ENCODE measurements at places on chromosomes 1 and 21.
A peak's percentile ranks its signal among the peaks of the same experiment; 100 is the strongest.

DNA sequence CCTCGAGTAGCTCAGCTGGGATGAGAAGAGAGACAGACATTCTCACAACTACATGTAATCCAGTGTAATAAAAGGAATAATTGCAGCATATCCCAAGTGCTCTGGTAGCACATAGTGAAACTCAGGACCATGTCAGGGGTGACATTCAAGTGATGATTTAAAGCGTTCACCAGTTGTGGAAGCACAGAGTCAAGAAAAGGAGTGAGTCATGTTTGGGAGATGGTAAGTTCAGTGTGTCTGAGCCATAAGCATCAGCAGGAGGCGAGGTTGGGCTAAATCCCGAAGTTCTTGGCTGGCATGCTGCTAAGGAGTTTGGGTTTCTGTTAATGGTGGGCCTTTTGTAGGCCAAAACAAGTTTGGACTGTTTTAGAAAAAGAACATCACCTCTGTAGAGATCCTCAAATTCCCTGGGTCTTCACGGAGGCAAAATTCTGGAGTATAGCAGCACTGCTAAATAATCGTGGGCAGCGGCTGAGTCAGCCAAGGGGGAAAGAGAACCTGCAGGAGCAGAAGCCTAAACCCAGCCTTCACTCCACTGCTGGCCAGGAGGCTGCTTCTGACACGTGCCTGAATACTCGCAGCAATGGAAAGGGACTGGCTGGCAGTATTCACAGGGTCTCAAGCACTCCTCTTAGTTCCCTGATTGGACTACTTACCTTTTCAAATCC is 7.2 kb upstream of the NHLH1 start:
- no peak for DNase-seq

GRCh38 chr21:24861471-24861870 is 745.8 kb downstream of the MRPL39 start:
- no peak for DNase-seq

- DNase-seq = no peak
Observed at GRCh38 chr21:42575111-42575510, 61.5 kb downstream of the SLC37A1 start.

GRCh38 chr1:227774051-227774731 is 39.0 kb downstream of the SNAP47 start:
- no peak for DNase-seq

GRCh38 chr1:12326986-12327385 is 97.2 kb downstream of the VPS13D start:
- no peak for DNase-seq

GRCh38 chr1:152392909-152393308 is 21.2 kb downstream of the CRNN start:
- no peak for DNase-seq

- DNase-seq = no peak
Observed at GRCh38 chr1:18452550-18452949, 28.2 kb upstream of the KLHDC7A start.

GRCh38 chr21:34820051-34820450 is 151.3 kb downstream of the CLIC6 start:
- no peak for DNase-seq

- DNase-seq = no peak
Observed at GRCh38 chr1:11488201-11488770, 9.3 kb downstream of the DISP3 start.

DNA sequence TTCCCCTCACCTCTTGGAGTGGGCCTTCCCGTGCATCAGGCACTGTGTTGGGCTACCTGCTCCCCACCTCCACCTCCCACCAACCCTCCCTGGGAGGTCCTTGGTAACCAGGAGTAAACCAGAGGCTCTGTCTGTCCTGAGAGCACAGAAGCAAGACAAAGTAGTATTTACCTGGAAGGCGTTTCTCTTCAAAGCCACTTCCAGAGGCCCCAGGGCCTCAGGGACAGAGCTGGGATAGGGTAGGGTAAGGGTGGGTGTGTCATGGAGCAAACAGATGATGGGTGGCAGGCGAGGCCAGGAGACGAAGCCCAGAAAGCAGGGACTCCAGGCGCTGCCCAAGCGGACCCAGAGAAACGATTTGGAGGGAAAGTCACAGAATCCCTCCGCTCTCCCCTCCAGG is 77.2 kb upstream of the TARDBP start:
- DNase-seq = no peak

- no peak for DNase-seq
Observed at GRCh38 chr1:204455063-204455830, 39.4 kb downstream of the PIK3C2B start.

GRCh38 chr1:59703918-59704378 is 110.8 kb upstream of the HOOK1 start:
- DNase-seq = no peak

- no peak for DNase-seq
Observed at GRCh38 chr1:94384485-94385265, 33.5 kb upstream of the ABCD3 start.

DNA sequence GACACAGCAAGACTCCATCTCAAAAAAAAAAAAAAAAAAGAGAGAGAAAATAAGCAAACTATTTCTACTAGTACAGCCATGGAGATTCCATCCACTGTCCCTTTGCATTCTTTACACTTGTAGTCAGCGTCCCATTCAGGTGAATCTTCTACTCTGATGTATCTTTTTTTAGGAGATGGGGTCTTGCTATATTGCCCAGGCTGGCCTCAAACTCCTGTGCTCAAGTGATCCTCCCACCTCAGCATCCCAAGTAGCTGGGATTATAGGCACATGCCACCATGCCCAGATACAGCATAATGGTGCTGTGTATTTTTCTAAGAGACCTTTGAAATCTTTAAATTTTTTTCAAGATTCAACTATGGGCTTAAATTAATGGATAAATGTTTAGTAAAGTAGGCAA is 8.1 kb upstream of the CENPL start:
- no peak for DNase-seq

DNA sequence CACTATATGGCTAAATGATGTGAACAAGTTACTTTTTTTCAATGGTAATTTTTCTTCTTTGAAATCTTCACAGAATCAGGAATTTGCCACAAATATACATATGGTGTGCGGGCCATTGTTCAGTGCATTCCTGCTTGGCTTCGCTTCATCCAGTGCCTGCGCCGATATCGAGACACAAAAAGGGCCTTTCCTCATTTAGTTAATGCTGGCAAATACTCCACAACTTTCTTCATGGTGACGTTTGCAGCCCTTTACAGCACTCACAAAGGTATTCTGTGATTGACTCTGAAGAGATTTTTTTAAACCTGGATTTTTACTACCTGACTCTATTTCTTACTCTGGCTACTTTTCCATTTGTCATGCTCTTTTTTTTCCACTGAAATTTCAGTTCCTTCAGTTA is 76.2 kb upstream of the KIAA1614 start:
- DNase-seq = no peak

- DNase-seq = no peak
Observed at GRCh38 chr1:154807048-154807591, 63.0 kb downstream of the KCNN3 start.

- no peak for DNase-seq
Observed at GRCh38 chr1:162905174-162906158, 44.5 kb upstream of the CCDC190 start.

DNA sequence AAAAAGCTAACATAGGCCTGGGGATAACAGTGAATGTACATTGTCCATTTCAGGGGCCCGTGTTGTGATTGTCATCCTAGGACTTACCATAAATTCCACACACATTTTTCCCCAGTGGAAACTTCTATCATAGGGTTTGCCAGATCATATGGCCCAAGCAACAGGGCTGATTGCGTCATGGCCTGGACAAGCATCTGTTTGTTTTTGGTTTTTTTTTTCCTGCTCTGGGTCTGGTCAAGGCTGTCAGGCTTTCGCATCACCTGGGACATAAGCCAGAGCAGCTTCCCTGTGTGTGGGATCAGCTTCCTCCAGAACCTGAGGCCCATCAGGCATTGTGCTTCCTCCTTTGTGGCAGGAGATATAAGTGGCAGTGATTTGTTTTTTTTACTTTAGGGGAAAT is 598.5 kb upstream of the USP24 start:
- DNase-seq = no peak

DNA sequence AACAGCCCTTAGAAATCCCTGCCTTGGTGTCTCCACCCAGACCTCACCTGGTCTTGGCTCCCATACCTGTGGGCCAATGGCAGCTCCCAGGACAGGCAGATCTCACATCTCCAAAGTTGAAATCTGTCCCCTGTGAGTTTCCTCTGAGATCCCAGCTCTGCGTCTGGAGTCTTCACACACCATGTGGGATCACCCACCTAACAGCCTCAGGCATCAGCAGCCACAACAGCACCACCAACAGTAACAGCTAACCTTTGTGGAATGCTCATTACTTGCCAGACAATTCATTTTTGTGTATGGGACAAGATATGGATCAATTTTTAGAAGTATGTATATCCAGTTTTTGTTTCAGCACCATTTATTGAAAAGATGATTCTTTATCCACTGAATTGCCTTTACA is 523.2 kb downstream of the MATN1 start:
- no peak for DNase-seq

DNA sequence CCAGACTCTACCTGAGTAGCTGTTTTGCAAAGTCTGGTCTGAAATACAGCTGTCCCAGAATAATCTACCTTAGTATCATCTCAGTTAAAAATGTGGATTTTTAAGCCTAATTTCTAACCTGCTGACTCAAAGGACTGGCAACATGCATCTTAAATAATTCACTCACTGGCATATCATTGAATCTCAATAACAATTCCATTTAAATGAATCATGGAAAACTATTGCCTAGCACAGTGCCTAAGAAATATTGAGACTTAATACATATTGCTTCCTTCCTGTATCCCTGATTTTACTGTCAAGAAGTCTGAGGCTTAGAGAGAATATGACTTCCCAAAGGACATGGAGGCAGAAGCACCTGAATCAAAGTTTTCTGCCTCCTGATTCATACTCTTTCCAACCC is 3.1 kb downstream of the CCDC190 start:
- no peak for DNase-seq

GRCh38 chr1:30087465-30087864 is 635.9 kb downstream of the MATN1 start:
- no peak for DNase-seq

DNA sequence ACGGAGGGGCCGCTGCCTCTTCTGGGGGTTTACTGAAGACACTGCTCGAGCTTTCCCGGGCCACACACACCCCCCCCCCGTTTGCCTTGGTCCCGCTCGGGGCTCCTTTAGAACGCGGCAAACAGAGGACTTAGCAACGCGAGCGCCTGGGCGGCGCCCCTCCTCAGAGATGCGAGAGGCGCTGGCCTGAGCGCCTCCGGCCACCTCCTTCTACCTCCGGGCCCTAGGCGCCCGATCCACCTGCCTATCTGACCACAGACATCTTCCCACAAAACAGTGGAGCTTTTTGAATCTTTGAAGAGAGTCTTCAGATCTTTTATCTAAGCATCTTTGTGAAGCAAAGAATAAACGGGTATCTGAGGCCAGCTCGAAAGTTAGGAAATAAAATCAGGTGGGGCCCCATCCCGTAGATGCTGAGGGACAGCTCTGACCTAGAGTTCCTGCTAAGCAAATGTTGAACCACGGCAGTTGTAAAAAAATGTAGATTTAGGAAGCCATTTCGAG is 436 bp upstream of the TTLL7 start:
- DNase-seq = peak; percentile 91

DNA sequence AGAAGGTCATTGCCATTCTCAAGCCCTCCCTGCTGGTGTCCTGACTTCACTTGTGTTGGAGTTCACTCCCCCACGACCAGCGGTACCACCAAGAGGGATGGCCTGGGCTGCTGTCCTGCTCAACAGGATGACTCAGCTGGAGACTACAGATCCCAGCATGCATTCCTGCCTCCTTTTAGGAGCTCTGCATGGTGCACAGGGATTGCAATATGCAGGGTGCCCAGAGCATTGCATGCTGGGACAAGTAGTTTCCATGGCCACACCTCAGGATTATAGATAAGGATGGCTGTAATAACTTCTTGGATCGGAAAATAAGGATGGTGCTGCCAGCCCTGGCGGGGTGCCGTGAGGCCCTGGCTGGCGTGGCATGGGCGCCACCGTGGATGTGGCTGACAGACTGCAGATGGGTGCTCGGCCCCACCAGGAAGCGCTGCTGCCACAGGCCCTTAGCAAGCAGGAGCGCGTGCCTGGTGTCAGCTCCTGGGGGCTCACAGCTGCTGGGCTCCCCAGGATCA is 150.0 kb downstream of the CASZ1 start:
- no peak for DNase-seq

DNA sequence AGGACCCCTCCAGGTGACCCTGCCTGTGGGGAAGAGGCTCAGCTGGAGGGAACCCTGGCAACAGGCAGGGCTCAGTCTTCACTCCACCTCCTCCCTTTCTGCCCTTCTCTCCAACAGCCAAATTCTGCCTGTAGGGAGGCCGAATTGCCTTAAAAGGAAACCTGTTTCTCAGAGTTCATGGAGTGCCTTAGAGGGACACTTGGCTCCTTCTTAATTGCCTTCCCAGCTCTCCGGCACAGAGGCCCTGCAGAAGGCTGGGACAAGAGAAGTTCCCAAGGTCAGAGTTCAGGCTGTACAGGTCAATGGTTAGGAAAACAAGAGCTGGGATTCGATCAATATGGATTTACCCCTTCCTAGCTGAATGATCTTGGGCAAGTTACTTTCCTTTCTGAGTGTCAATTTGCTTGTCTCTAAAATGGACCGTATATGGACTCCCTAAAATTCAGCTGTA is 6.2 kb downstream of the CSRP1 start:
- peak; percentile 86 for DNase-seq

DNA sequence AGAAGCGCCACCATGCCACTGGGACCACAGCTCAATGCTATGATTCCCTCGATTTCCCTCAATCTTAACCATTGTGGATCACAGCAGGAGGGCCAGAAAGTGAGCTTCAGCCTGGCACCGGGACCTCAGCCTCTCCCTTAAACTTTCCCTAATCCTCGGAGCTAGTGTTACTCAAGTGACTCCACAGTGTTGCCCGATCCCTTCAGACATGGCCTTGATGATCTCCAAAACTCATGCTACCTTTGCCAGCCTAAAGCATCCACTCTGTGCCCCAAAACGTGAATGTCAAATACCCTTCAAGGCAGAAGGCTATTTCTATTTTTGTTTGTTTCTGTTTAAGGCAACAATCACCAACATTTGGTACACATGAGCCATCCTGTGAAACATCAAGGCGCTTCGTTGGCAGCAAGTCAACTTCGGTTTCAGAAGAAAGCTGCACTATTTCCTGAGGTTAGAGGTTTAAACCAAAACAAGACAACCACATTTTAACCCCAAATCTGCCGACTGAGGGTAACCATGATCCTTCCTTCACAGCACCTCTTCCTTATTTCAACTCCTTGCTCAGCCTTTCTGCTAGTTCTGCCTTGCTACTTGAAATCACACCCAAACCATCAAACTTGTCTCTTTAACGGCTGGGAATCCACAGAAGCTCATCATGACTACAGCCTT is 94.4 kb upstream of the KRTAP19-8 start:
- DNase-seq = peak; percentile 14

DNA sequence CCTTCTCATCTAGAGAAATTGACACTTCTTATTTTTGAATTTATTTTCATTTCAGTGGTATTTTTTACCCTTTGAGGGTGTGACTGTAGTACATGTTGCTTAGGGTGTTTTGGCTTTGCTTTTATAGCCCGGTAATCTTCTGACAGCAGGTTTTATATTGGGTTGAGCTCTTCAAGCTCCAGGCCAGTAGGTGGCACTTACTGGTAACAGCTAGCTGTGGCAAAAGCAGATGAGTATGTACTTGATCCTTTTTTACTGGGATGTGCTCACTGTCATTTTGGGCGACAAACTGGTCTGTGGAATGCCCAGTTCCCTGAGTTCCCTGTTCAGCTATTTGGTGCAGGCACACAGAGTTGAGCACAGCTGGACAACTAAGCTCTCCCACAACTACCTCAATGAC is 916.2 kb upstream of the B3GALT2 start:
- no peak for DNase-seq

GRCh38 chr1:29767088-29767685 is 530.9 kb downstream of the PTPRU start:
- no peak for DNase-seq

All from midbrain (tissue), 1 donor.